Heart right ventricle (tissue), 16 donors: ENCODE measurements at places on chromosomes 16 and 17. TPM values are rescaled to one million over a fixed set of nuclear protein-coding genes. Genes with fewer than 3 reads are reported as not detected.
A peak's percentile ranks its signal among the peaks of the same experiment; 100 is the strongest.

The TLCD2 gene
- total RNA-seq, result 2.2 TPM

The RASD1 gene
- total RNA-seq, result 7.2 TPM

The CALB2 gene
- total RNA-seq, result 1.1 TPM

The KRTAP4-4 gene
- not detected for total RNA-seq

DNA sequence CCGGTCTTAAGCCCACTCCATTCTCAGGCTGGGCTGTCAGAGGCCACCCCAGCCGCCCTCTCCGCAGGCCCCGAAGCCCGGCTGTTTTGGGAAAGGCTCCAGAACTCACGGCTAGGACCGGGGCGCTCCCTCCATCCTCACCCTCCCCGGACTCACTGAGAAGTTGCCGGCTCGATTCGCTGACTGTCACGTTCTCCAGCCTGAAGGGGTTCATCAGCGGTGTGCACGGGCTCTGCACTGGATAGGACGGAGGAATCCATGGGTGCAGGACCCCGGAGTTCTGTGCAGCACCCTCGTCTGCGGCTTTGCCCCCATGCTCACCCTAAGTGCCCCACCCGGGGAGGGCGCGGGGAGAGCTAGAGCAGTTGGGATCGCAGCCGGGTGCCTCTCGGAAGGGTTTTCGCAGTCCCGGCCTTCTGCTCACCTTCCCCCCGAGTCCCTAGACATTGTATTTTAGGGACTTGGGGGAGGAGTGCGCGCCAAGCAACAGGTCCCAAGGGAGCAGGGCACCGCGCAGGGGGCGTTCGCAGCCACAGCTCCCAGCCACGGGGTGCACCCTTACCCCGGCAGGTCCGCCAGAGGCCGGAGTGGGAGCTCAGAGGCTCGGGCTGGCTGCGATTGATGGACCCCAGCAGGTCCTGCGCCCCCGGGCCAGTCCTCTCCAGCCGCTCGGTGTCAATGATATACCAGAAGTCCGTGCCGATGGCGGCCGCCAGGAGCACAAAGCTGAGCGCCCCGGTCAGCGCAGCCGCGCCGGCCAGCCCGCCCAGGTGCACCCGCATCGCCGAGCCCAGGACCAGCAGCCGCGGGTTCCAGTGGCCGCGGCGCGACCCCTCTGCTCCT lies 1.0 kb downstream of the TMEM114 start:
- peaks cover 16% of the 10 kb centered on the region for H3K4me1 ChIP-seq
- no peaks in the 10 kb centered on the region for H3K36me3 ChIP-seq
- no peak overlapping the region for H3K4me3 ChIP-seq
- no peak overlapping the region for H3K27ac ChIP-seq

DNA sequence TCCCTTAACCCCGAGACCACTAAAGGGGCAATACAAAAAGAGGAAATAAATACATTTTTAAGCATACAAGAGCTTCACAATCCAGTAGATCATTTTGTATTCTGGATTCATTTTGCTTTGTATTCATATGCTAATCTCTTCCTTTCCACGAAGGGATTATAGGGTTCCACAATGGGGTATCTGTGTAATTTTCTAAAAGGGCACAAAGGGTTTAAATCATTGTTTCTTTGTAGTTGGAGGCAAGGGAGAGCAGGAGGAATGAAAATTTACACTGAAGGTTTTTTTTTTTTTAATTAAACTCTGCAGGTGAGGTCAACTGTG lies 592 bp upstream of the NUFIP2 start:
- no peaks in the 10 kb centered on the region for H3K27me3 ChIP-seq
- H3K27ac ChIP-seq, result peak overlapping the region; percentile 83
- H3K4me1 ChIP-seq, result peaks cover 24% of the 10 kb centered on the region
- no peak for DNase-seq

GRCh38 chr17:80023481-80024205 lies 12.0 kb downstream of the TBC1D16 start:
- no peaks in the 10 kb centered on the region for H3K36me3 ChIP-seq
- peaks cover 13% of the 10 kb centered on the region for H3K4me1 ChIP-seq
- peak overlapping the region; percentile 26 for H3K4me3 ChIP-seq
- H3K27ac ChIP-seq, result no peak overlapping the region
- DNase-seq, result no peak

GRCh38 chr17:63843910-63844677 lies 1.6 kb upstream of the SMARCD2 start:
- H3K4me3 ChIP-seq, result peak overlapping the region; percentile 89
- H3K27ac ChIP-seq, result peak overlapping the region; percentile 95
- no peak for DNase-seq
- no peaks in the 10 kb centered on the region for H3K27me3 ChIP-seq
- H3K4me1 ChIP-seq, result peaks cover 34% of the 10 kb centered on the region

GRCh38 chr17:44187131-44187899 lies 543 bp downstream of the TMUB2 start:
- no peaks in the 10 kb centered on the region for H3K27me3 ChIP-seq
- DNase-seq, result no peak
- peak overlapping the region; percentile 97 for H3K27ac ChIP-seq
- H3K4me3 ChIP-seq, result peak overlapping the region; percentile 87
- peaks cover 27% of the 10 kb centered on the region for H3K4me1 ChIP-seq
- H3K36me3 ChIP-seq, result peaks cover 51% of the 10 kb centered on the region

DNA sequence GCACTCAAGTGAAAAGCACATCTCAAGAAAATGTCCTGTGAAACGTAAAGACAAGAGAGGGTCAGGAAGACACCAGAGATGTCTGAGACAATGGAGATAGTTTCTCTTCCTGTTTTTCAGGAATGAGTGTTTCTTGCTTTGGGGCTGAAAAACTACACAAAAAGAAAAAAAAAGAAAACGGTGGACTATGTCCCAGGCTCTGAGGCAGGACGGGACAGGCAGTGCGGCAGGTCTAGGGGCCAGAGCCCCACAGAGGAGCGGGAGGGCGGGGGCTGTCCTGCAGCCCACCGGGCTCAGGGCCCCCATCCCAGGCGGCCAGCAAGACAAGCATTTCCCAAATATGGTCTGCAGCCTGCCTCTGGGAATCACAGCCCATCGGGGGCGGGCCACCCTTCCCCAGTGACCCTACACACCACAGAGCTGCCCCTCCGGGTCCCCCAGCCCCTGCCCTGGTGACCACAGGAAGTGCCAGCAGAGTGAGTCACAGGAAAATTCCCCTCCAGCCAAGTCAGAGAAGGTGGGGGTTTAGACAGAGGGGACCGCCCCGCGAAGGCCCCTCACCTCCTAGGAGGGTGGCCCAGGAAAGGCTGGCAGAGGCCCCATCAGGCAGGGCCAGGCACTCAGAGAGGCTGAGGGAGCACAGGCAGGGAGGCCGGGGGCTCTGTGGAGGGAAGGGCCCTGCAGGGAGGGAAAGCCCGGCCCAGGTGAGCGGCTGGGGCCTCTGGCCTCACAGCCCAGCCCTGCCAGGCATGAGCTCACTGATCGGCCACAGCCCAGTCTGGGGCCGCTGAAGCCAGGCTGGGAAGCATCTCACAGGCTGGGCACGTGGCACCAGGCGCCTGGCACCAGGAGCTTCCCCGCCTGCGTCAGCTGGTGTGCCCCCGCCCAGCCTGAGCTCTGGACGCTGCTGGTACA lies 6.3 kb downstream of the BCAR1 start:
- peak overlapping the region; percentile 23 for H3K4me3 ChIP-seq
- DNase-seq, result peak; percentile 83
- H3K36me3 ChIP-seq, result no peaks in the 10 kb centered on the region
- H3K4me1 ChIP-seq, result peaks cover 99% of the 10 kb centered on the region

DNA sequence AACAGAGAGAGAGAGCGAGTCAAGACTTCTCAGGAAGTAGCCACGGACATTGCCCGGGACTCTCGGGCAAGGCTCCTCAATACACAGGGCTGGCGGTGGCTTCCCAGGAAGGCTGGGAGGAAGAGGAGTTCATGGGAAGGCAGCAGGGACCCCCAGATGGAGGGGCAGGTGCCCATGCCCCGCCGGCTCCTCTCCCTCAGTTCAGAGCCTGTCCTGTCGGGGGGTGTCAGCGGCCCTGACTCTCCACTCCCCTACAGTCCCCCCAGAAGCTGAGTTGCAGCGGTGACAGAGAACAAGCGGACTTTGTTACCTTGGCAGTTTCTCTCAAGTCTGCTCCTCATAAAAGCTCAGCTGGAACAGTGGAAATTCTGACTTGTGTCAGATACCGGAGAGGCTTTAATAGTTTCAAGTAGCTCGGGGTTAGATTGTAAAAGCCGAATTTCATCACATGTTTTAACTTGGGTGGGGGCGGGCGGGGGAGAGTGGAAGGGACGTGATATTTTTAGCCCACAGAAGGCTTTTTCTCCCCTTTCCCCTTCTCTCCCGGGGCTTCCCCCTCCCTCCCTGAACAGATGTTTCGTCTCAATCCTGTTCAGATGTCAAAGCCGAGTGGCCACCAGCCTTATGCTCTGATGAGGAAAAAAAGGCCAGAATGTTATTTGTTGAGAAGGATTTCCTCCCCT lies 65.2 kb downstream of the NKD1 start:
- H3K4me1 ChIP-seq, result peaks cover 70% of the 10 kb centered on the region
- peak overlapping the region; percentile 52 for H3K27ac ChIP-seq
- peak overlapping the region; percentile 8 for H3K4me3 ChIP-seq
- peak; percentile 47 for DNase-seq

DNA sequence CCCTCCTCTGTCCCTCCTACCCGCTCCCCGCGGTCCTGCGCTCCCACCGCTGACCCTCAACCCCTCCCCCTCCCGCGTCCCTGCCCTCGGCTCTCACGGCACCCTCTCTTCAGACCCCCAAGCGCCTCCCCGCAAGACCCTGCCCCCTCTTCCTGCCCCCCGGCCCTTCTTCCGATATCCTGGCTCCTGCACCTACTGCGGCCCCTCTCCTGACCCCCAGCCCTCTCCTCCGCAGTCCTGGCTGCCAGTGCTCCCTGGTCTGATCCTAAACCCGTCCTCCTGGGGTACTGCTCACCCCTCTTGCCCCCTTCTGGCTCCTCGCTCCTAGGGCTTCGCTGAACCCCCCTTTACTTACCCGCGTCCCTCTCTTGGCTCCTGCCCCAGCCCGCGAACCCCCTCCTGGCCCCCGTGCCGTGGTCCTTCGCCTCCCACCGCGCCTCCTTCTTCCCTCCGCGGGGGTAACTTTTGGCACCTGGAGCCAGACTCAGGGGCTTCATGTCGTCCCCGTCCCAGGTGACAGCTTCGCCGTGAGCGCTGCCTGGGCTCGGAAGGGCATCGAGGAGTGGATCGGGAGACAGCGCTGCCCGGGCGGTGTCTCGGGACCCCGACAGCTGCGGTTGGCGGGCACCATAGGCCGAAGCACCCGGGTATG lies 839 bp downstream of the NKD1 start:
- no peaks in the 10 kb centered on the region for H3K27me3 ChIP-seq
- no peak overlapping the region for H3K27ac ChIP-seq
- H3K4me3 ChIP-seq, result peak overlapping the region; percentile 56
- no peaks in the 10 kb centered on the region for H3K36me3 ChIP-seq
- DNase-seq, result no peak

- no peaks in the 10 kb centered on the region for H3K36me3 ChIP-seq
- H3K27ac ChIP-seq, result no peak overlapping the region
- DNase-seq, result no peak
- H3K27me3 ChIP-seq, result no peaks in the 10 kb centered on the region
Observed at GRCh38 chr17:59345476-59345875, 14.0 kb downstream of the YPEL2 start.

DNA sequence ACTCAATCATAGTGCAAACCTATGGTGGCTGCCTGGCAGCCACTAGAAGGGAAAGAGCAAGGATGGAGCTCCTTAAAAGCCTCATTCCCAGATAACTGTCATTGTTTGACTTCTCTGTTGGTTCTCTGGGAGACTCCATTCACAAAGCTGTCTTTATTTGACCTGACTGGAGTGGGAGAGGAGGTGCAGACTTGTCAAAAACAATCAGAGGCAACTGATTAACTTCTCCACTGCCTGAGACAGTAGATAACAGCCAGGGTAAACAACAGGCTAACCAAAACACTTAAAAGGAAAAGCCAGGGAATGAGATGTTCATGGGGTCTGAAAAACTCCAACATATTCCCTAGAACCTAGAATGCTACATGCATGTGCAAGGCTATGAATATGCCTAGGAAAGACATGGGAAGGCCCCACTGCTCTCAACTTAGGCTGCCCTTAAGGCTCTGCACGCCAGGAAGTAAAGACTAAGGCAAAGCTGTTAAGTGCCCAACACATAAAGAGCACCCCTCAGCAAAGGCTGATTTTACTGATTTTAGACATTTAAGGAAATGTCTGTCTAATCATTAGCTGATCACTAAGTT lies 82.0 kb downstream of the TTC19 start:
- H3K4me3 ChIP-seq, result no peak overlapping the region
- peaks cover 13% of the 10 kb centered on the region for H3K4me1 ChIP-seq
- H3K27ac ChIP-seq, result no peak overlapping the region
- peaks cover 31% of the 10 kb centered on the region for H3K36me3 ChIP-seq
- H3K27me3 ChIP-seq, result no peaks in the 10 kb centered on the region

GRCh38 chr17:1720856-1721386 lies 3.6 kb upstream of the WDR81 start:
- H3K27me3 ChIP-seq, result no peaks in the 10 kb centered on the region
- peaks cover 64% of the 10 kb centered on the region for H3K4me1 ChIP-seq
- H3K36me3 ChIP-seq, result no peaks in the 10 kb centered on the region
- H3K27ac ChIP-seq, result no peak overlapping the region
- no peak for DNase-seq

- H3K27ac ChIP-seq, result no peak overlapping the region
- DNase-seq, result no peak
- H3K27me3 ChIP-seq, result no peaks in the 10 kb centered on the region
- no peak overlapping the region for H3K4me3 ChIP-seq
- peaks cover 34% of the 10 kb centered on the region for H3K36me3 ChIP-seq
Observed at GRCh38 chr16:22353191-22353919, 21.1 kb downstream of the CDR2 start.

GRCh38 chr16:55328611-55329569 lies 4.9 kb downstream of the IRX6 start:
- peaks cover 7% of the 10 kb centered on the region for H3K4me1 ChIP-seq
- no peak overlapping the region for H3K4me3 ChIP-seq
- H3K27ac ChIP-seq, result no peak overlapping the region
- no peaks in the 10 kb centered on the region for H3K36me3 ChIP-seq
- H3K27me3 ChIP-seq, result peaks cover 68% of the 10 kb centered on the region

DNA sequence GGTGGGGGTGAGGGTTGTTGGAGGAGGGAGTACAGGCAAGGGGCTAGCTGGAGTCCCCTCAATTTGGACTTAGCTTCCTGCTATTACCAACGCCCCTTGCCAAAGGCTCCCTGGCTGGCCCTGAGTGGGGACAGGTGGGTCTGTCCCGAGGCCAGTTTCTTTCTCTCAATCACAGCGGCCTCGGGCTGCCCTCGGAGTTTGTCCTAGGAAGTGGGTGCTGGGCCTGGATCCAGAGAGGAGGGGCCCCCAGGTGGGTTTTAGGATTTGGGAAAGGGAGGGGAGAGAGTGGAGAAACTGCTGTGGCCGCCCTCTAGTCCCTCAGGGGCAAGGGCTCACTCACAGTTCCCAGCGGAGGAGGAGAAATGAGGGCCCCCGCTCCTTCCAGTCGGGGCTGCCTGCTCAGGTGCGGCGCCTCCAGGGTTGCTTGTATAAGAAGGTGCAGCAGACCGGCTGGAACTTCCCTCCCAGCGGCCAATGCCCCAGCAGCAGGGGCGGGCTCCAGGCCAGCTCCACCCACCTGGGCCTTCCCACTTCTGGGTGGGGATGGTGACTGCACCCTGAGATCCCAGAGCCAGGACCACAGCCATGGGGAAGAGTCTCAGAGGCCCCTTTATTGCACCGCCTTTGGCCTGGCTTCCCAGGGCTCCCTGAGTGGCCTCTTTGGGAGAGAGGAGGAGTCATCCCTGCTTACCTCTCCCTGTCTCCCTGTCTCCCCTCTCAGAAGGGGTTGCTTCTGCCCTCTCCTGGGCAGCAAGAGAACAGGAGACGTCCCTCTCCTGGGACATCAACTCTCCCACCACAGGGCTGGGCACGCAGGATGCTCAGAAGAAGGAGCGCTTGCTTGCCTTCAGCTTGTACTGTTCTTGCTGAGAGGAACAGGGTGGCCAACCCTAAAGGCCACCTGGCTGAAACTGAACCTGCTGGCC lies 112.0 kb upstream of the SMURF2 start:
- H3K27me3 ChIP-seq, result peaks cover 4% of the 10 kb centered on the region
- no peak for DNase-seq
- H3K4me3 ChIP-seq, result no peak overlapping the region
- no peaks in the 10 kb centered on the region for H3K36me3 ChIP-seq
- H3K4me1 ChIP-seq, result peaks cover 45% of the 10 kb centered on the region
